ENCODE measurements at places on chromosomes 12 and 14.
A peak's percentile ranks its signal among the peaks of the same experiment; 100 is the strongest.

DNA sequence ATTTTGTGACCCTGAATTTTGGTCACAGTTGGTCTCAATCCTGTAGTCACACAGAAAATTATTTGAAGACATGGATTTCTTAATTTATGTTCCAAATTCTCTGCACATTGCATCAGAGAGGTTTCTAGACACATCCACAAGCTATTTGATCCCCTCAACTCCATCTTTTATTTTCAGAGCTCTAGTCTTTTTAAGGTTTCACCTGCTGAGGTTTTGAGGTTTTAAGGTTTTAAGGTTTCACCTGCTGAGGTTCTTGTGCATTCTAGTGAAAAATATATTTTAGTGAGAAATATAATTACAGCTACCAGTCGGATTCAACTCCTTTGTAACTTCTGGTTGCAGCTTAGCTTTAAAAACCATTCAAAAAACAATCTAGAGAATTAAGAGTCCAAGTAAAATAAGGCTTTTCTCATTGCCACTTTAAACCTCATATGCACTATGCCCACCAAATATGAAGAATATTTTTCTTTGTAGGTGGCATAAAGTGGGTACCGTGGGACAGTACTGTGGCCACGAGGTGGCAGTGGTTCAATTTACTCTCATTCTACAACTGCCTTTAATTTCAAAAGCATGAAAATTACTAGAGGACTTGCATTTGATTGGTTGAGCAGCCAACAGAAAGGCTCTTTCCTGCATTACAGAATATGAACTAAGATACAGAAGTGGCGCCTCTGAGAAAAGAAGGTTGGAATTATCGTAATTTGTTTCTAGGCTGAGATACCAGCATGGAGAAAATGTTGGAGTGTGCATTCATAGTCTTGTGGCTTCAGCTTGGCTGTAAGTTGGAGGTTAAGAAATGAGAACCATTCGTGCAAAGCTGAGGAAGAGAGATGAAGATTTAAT is 366.5 kb upstream of the OR4E1 start:
- peaks cover 4% of the 10 kb centered on the region for H3K4me1 ChIP-seq
- peak overlapping the region; percentile 76 for H3K4me3 ChIP-seq
- no peaks in the 10 kb centered on the region for H3K36me3 ChIP-seq
- H3K27ac ChIP-seq = peak overlapping the region; percentile 83

DNA sequence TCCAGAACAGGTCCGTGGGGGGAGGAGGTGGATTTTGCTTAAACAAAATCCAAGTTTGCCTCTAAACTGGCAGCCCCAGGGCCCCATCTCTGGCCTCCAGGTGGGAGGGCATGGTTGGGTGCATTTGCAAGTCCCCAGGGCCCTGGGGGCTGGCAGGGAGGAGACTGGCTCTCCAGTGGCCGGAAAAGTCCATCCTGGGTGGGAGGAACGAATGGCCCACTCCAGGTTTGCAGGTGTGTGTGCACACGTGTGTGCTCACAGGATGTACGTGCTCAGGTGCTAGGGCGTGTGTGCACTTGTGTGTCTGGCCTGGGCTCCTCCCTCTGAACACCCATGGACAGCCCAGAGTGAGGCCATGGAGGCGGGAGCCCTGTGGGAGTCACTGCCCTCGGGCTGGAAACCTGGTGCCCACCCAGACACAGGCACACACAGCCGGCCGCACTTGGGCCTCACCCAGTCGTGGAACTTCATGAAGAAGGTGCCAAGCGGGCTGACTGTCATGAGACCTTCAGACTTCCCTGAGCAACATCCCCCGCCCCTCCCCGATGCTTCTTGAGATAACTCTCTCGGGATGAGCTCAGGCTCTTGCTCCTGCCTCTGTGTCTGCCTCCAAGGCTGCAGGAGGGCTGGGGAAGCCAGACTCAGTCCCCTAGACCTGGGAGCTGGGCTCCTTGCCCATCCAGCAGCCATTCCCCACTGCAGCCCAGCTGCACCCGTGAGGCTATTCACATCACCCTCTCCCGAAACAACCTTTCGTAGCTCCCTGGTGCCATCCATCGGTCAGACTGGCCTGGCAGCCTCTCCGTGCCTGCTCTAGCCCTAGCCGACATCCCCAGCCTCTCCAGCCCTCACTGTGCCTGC is 9.4 kb downstream of the AHNAK2 start:
- no peaks in the 10 kb centered on the region for H3K4me1 ChIP-seq
- H3K27me3 ChIP-seq = peaks cover 20% of the 10 kb centered on the region
- H3K27ac ChIP-seq = no peak overlapping the region
- DNase-seq = no peak

DNA sequence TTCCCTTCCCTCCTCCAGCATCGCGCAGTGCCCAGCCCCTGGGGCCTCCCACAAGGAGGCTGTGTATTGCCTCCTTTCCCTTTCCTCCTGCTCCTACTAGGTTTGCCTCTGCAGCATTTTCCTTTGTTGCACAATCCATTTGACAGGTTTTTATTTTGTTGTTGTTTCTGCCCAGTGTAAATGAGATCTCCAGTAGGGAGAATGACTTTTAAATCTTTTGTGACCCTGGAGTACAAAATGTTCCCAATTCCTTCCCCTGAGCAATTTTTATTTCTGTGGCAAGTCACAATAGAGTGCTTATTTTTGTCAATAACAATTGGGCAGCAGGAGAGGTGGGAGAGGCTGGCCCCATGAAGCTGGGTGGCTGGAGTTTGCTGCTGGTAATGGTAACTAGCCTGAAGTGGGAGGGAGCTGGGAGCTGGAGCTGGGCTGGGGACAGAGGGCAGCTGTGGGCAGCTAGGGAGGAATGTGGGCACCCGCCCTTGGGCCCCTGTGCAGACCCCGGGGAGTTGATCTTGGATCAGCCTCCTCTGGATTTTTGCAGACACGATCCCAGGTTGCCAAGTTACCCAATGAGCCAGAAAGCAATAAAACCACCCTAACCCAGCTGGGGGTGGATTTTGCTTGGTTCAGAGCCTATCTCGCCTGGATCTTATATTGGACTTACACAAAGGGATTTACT is 160.1 kb downstream of the KTN1 start:
- H3K4me1 ChIP-seq = no peaks in the 10 kb centered on the region
- H3K36me3 ChIP-seq = no peaks in the 10 kb centered on the region
- no peak overlapping the region for H3K27ac ChIP-seq

DNA sequence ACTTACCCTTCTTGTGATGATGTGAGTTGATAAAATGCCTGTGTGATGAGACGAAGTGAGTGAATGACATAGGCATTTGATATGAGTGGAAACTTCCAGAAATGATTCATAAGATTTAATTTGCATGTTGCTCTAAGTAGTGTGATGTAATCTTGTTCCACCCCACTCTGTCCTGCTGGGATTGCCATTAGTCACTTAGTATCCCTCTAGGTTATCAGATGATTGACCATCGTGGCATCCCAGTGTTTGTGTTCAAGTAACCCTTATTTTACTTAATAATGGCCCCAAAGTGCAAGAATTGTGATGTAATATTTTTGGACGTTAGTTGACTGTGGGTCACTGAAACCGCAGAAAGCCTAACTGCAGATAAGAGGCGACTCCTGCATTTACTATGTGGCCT is 214.4 kb upstream of the DIO2 start:
- H3K27me3 ChIP-seq = no peaks in the 10 kb centered on the region
- H3K36me3 ChIP-seq = no peaks in the 10 kb centered on the region
- no peak overlapping the region for H3K4me3 ChIP-seq
- H3K27ac ChIP-seq = no peak overlapping the region

GRCh38 chr12:40224439-40225291 is at the start of gene LRRK2:
LRRK2 (plus strand) TSS chr12:40224997; CDS start chr12:40225132, 135 bp downstream.
- peaks cover 5% of the 10 kb centered on the region for H3K4me1 ChIP-seq
- H3K4me3 ChIP-seq = peak within 1 kb of the TSS; percentile 42
- H3K27me3 ChIP-seq = peaks cover 53% of the 10 kb centered on the region
- no peaks in the 10 kb centered on the region for H3K36me3 ChIP-seq

Measured in activated naive CD8-positive, alpha-beta T cell treated with anti-CD3 and anti-CD28 coated beads for 36 hours (primary cell).